Stimulated activated CD8-positive, alpha-beta memory T cell treated with anti-CD3 and anti-CD28 coated beads, Interleukin-15, amount 100 ng/mL, for 24 hours (primary cell): ENCODE measurements at places on chromosomes 2 and 18.

DNA sequence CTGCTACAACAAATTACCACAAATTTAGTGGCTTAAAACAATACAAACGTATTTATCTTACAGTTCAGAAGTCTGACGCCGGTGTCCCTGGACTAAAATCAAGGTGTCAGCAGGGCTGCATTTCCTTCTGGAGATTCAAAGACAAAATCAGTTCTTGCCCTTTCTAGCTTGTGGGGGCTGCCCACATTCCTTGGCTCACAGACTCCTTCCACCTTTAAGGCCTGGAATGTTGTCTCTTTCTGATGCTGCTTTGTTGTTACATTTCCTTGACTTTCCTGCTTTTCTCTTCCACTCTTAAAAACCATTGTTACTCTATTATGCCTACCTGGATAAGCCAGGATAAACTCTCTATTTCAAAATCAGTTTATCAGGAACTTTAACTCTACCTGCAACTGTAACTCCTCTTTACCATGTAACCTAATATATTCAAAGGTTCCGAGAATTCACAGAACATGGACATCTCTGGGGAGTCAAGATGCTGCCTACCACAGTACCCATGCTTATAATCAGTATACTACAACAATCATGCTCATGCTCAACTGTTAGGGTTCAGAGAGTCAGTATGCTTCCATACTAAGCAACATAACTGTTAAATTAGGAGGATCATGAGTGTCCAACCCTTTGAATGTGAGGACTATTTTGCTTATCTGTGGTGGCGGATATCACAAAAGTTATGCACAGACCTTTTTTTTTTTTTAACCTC, 27.4 kb downstream of the YES1 start:
- DNase-seq, result no peak

DNA sequence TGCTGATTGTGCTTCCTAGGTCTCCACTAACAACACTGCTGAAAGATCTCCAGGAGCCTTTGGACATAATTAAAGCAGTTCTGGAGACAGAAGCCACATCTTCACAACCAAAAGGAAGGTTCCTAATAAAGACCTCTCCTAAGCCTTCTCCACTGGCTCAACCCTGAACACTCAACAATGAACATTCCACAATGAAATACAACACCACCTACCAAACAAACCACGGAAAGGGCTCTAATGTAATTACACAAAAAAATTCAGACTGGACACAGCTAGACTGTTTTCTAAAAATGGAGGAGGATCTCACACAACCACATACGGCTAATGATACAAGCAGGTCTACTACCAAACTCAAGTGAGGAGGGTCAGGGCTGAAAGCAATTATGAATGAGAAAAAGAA, 43.6 kb downstream of the NOL10 start:
- DNase-seq, result no peak

DNA sequence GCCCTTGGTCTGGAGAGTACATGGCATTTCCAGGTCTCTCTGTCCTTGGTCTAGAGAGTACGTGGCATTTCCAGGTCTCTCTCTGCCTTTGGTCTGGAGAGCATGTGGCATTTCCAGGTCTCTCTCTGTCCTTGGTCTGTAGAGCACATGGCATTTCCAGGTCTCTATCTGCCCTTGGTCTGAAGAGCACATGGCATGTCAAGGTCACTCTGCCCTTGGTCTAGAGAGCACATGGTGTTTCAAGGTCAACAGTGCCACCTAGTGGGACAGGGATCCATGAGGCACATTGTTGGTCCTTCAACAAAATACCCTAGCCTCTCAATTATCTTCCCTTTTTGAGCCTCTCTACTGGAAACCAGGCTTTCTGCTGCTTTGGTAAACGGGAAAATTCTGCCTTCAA, 250.2 kb downstream of the OTX1 start:
- no peak for DNase-seq

- no peak for DNase-seq
These were observed 396.0 kb upstream of the ATP5MC3 start for GRCh38 chr2:175577368-175577970.

GRCh38 chr2:69139778-69140670, 127.0 kb downstream of the ANTXR1 start:
- no peak for DNase-seq

DNA sequence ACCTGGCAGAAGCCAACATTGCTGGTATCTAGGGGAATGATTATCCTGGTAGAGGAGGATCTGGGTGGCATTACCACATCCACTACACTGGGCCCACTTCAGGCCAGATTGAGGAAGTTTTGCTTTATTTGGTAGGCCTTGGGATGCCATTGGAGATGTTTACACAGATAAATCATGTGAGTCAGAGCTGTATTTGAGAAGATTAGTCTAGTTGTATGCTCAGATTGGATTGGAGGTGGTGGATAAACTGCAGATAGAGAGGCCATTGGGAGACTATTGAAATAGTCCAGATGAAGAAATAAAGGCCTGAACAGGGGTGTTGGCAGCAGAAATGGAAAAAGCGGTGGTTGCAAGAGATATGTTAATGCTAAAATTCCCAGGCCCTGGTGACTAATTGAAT, 81.5 kb downstream of the EFEMP1 start:
- no peak for DNase-seq

GRCh38 chr2:1802046-1802445, 57.7 kb upstream of the PXDN start:
- no peak for DNase-seq

GRCh38 chr2:33946193-33946592, 347.1 kb upstream of the FAM98A start:
- no peak for DNase-seq

DNA sequence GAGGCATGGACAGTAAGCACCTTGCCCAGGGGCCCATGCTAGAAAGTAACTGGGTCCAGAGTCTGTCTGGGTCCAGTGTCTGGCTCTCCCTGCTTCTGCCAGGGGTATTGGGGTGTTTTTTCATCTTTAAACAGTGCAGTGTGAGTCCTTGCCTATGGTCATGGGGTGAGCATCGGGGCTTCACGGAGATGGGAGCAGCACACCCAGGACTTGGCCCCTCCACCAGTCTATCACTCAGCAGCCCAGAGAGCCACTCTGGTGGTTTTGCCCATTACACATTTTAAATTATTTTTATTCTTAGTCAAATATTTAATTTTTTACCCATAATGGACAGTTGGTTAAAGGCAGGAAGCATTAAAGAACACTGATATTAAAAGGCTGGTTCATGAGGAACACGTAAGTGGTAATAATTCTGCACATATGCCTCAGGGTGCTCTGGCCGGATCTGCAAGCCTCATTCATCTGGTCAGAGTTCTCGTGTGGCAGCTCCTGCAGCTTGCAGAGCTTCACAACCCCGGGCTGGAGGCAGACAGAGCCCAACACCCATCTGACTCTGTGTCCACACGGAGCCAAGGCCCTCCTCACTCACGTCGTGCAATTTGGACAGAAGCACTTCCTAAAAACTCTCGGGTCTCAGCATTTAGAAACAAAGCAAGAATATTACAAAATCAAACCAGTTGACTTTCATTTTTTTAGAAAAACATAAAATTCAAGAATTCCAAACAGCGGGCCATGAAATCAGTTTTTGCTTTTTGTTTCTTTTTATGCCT, 204.1 kb downstream of the CTIF start:
- DNase-seq, result no peak

DNA sequence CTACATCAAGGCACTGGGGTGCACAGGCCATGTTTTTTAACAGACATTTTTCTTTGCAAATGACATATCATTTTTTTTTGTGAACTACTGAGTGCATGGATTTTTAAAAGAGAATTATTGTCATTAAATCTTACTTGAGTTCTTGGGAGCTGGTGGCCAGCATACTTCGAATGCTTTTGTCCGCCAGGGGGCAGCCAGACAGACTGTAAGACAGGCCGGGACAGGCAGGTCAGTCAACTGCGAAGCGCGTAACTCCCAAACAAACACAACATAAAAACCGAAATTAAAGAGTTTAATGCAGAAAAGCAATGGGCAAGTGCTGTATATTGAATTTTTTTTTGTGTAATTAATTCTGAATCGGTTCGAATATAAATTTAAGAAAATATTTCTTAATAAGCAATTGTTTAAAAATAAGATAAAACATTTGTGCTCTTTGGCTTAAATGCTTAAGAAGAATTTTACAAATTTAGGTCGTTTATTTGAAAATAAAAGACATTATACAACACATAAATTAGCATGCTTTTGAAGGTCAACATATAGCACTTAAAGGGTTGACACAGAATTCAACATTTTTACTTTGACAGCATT, 142.2 kb upstream of the PXDN start:
- no peak for DNase-seq

GRCh38 chr2:142942690-142943089, 65.2 kb downstream of the KYNU start:
- no peak for DNase-seq

DNA sequence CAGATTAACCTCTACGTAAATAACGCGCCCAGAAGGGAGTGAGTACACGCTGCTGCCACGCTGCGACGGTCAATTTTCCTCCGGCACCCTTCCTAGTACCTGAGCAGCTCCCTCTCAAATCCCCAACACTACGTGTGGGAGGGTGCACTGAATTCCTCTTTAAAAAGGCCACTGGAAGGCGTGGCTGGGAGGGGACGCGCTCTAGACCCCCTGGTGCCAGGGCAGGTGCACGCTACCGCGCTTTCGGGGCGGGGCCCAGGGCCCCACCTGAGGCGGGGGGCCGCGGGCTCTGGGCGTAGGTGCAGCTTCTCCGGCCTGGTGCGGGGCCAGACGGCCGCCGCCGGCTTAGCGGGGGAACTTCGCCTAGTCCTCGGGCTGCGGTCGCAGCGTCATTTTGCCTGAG, 668 bp upstream of the ANKRD12 start:
- DNase-seq, result no peak

DNA sequence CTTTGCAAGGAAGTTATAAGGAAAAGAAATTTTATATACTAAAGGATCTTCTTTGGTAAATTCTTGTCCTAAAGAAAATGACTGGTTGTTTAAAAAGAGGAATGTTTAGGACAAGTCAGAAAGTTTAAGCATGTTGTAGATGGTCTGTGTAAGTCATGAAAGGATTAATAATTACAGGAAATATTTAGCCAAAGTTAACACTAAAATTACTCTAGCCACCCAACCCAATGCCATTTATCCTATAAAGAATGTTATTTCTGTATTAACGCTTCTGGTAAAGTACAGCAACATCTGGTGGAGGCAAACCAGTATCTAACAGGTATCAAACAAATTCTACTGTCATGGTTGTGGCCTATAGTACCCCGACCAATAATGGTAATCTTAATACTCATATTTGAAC, 546.9 kb upstream of the PKDCC start:
- DNase-seq, result no peak

- no peak for DNase-seq
These were observed 4.6 kb upstream of the C18orf63 start for GRCh38 chr18:74311000-74311399.

DNA sequence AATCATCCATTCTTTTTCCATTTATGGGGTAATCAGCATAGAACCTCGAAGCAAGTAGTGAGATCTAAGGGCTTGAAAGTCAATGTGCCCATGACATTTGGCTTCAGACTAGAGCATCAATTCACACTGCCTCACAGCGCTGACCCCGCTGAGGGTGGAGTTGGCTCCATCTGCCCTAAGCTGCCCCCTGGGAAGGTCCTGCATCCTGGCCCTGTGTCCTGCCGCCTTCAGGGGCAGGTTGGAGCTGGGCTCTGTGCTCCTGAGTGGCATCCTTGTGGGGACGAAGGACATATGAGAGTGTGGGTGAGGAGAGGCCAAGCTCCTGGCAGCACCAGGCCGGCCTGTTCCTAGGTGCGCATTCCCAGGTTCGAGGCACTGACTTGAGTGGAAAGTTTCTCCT, 249.4 kb downstream of the FHOD3 start:
- no peak for DNase-seq

DNA sequence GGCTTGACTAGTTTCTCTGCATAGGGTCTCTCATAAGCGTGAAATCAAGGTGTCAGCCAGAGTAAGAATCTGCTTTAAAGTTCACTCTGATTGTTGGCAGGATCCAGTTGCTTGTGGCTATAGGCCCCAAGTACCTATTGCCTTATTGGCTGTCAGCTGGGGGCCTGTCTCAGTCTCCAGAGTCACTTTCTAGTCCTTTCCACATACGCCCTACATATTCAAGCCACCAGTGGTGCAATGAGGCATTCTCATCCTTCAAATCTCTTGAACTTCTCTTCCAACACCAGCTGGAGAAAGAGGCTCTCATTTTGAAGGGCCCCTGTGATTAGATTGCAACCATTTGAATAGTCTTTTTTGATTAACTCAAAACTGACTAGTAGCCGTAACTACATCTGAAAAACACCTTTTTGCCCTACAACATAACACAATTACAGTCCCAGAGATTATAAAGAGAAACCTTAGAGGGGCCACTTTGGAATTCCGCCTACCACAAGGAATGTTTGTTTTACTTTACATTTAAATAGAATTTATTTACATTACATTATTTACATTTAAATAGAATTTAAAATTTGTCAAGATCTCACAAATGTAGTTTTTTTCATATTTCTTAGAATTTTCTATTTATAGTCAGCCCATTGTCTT, 520.1 kb downstream of the DSC3 start:
- DNase-seq, result no peak

DNA sequence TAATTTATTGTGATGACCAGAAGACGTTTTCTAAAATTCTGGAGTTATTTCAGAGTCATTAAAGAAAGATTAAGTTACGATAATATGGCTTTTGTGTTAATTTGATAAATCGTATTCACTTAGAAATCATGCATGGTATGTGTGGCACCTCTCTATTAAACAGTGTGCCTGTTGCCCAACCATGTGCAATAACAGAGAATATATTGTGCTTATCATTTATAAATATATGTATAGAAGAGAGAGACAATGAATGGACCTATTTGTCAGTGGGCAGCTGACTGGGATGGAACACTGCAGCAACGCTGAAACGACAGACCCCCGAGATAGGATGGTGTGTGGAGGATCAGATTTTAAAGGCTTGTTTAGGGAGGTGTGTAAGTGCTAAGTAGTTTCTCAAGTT, 172.9 kb downstream of the FMNL2 start:
- no peak for DNase-seq

- DNase-seq, result no peak
These were observed 588.4 kb downstream of the ARHGAP15 start for GRCh38 chr2:143717536-143718168.

GRCh38 chr2:80141007-80141726, 163.4 kb downstream of the LRRTM1 start:
- DNase-seq, result no peak

DNA sequence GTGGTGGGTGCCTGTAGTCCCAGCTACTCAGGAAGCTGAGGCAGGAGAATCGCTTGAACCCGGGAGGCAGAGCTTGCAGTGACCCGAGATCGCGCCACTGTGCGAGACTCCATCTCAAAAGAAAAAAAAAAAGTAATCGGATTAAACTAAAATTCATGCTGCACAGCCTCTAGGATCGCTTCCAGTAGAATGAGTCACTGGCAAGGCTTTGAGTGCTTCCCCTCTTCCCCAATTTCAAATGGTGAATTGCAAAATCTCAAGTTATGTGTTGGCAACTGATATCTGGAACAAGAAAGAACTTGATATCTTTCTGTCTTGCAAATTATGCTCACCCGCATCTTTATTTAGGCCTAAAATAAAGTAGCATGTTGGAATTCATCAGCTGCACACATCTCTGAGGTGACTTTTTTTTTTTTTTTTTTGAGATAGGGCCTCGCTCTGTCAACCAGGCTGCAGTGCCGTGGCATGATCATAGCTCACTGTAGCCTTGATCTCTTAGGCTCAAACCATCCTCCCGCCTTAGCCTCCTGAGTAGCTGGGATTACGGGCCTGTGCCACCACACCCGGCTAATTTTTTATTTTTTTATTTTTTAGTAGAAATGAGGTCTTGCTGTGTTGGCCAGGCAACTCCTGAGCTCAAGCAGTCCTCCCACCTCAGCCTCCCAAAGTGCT, 12.7 kb downstream of the TTC39C start:
- no peak for DNase-seq
